NCI-H2081 treated with DMSO at 0.1 percent for 48 hours (cell line): ENCODE measurements at places on chromosomes 4 and X.

GRCh38 chr4:138788267-138788790 is 227.3 kb upstream of the NOCT start:
- no peak for DNase-seq

- DNase-seq: no peak
These were observed 51.7 kb downstream of the RPGR start for GRCh38 chrX:38275615-38276014.

- DNase-seq: no peak
These were observed at the start of gene ADRA2C for GRCh38 chr4:3766036-3766784. TSS of gene ADRA2C (plus strand) at chr4:3766385. CDS start at chr4:3766607, 222 bp downstream.

- no peak for DNase-seq
These were observed 14.9 kb downstream of the TIFA start for GRCh38 chr4:112270640-112271421.

DNA sequence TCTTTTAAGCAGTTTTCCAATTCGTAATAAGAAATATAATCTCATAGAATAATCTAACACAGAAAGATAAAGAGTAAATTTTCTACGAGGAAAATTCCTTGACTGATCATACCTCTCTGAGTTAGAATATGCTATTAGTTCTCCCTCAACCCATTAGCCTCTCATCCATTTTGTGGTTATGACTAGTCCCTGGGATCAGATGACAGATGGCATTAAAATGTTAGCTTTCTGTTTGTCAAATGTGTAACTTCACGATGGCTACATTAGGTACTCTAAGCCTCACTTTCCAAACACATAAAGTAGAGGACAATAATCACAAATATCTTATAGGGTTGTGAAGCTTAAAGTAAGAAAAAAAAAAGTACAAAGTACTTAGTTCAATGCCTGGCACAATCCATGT is 112.2 kb downstream of the ZAR1 start:
- DNase-seq: no peak

DNA sequence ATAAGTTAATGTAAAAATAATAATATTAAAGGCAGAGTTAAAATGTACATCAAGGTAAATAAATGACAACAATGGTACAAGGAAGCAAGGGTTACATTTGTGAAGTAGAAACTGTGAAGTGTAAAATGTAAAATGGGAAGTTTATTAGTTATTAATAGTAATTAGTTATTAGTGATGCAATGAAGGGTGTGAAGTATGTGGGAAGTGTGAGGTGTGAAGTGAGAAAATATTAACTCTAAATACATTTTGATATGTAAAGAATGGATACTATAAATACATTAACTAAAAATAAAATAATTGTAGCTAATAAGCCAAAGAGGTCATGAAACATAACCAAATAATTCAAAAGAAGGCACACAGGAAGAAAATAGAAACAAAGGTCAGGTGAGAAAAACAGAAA is 316.4 kb downstream of the GBA3 start:
- DNase-seq: no peak

DNA sequence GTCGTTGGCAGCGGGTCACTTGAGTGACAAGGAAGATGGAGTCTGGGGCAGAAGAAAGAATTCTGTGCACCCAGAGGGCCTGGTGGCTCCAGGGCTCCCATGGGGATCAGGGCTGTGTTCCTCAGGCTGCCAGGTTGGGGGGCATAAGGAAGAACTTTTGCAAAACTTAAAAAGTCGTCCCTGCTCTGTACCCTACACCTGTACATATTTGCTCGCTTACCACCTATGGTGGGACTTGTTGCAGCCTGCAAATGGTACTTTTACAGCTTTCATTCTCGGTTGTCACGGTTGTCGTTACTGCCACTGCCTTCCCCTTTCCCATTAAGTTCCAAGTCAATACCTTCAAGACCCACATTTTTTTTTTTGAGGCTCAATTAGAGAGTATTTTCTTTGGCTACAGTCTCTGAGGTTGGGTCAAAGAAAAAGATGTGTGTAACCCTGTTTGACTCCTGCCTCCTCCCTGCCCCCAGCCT is 9.1 kb downstream of the ARX start:
- DNase-seq: no peak

DNA sequence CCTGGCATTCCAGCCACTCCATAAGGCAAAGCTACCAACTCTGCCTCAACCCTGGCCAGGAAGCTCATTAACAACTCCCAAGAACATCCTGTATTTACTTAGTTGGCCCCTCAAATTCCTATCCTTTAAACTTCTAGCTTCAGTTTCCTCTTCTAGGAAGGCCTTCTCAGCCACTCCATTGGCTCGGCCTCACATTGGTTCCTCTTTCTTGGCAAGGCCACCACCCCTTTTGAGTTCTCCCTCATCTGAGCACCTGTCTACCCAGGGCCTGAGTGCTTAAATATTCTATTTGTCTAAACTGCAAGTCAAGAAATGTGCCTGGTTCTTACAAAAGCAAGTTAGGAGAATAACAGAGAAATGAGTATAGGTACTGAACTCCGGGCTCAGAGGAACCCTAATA is 10.0 kb downstream of the SMC1A start:
- DNase-seq: no peak

- no peak for DNase-seq
These were observed 9.6 kb downstream of the XIAP start for GRCh38 chrX:123869488-123869887.

- DNase-seq: no peak
These were observed 230.1 kb upstream of the ARSJ start for GRCh38 chr4:114209584-114209983.

- no peak for DNase-seq
These were observed 59.3 kb upstream of the RPL34 start for GRCh38 chr4:108561116-108561515.

DNA sequence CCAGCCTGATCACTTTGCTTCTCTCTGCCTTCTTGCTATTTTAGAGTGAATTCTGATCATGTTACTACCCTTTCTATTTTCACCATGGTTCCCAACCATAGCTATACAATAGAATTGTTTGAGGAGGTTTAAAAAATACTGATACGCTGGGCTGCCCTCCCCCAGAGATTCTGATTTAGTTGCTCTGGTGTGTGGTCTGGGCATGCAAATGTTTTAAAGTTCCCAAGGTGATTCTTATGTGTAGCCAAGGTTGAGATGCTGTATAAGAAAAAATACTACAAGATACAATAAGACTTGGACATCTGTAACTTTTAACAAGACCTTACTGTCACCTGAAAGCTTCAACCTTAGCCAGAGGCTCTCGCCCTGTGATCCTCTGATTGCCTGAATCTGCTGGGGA is 22.2 kb upstream of the INTS6L start:
- no peak for DNase-seq

- no peak for DNase-seq
These were observed 125.2 kb downstream of the COL25A1 start for GRCh38 chr4:109177096-109177810.

GRCh38 chrX:16160729-16161128 is 6.6 kb upstream of the MAGEB17 start:
- no peak for DNase-seq

GRCh38 chr4:5932035-5932568 is 39.2 kb upstream of the CRMP1 start:
- DNase-seq: peak; percentile 90

DNA sequence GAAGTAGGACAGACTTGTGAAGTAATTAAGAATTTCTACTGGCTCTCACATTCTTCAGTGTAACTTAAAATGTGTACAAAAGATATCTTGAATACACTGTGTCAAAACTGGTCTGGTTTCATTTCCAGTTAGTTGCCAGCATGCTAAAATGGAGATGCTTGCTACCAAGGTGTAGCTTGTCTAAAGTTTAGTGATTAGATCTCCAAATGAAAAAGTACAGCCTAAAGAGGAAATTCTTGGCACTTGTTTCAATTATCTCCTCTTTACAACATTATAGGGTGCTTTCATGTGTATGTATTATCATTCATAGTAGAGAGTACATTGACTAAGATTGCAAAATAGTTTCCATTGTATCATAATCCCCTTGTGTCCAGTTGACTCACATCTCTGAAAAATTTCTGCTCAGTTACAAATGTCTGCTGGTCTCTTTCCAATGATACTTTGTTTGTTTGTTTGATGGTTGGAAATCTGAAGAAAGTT is 97.3 kb upstream of the SPRY1 start:
- no peak for DNase-seq

DNA sequence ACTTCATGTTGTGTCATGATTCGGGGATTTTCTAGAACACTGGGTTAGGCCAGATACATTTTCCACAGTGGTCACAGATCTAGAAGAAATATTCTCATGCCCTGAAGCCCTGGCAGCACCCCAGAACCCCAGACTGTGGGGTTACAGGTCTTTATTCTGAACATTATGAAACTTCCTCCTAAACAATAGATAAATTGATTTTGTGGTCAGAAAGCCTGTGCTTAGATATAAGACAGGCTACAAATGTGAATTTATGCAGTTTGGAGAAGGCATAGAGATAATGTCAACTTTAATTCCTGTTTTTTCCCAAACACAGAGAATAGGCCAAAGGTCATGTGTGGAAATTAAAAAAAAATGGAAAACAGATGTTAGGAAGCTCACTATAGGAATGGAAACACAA is 492.9 kb downstream of the SPRY1 start:
- DNase-seq: no peak

- no peak for DNase-seq
These were observed 29.4 kb upstream of the SLC2A9 start for GRCh38 chr4:10050721-10051120.

GRCh38 chrX:55907968-55908607 is 190.5 kb downstream of the RRAGB start:
- DNase-seq: no peak

GRCh38 chr4:3445829-3446545 is 4.2 kb downstream of the HGFAC start:
- DNase-seq: no peak
